Bone marrow (tissue), 2 donors: ENCODE measurements at places on chromosomes 1 and 21.

DNA sequence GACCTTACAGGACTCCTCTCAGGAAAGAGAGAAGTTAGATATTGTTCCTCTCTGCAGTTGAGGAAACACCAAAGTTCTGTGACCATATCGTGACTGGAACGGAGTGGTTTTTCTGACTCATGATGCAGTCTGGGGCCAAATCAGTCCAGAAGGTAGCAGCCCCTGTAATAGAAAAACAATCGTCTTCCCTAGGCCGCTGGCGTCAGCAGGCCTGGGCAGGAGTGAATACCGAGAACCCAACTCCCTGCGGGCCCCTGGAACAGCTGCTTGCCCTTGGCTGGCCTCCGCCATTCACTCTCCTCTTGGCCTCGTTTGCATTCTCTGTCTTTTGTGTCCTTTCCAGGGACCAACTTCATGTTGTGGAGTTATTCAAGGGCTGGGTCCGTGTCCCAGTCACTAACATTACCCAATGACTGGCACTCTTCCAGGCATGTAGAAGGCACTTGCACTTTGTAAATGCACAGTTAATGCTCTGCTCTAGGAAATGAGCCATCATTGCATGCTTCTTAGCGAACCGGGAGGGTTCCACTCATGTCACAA is 10.9 kb upstream of the CD101 start:
- DNase-seq = no peak

DNA sequence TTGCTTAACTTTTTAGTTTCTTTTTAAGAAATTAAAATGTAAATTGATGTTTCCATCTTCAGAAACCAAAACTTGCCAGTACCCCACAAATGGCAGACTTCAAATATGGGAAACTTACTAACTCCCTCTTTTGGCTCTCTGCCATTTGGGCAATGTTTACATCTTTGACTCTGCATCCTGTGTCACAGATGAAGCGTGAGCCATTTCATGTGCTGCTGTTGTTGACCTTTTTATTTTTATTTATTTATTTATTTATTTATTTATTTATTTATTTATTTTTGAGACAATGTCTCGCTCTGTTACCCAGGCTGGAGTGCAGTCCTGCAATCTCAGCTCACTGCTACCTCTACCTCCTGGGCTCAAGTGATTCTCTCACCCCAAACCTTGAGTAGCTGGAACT is 16.0 kb upstream of the COG2 start:
- no peak for DNase-seq

DNA sequence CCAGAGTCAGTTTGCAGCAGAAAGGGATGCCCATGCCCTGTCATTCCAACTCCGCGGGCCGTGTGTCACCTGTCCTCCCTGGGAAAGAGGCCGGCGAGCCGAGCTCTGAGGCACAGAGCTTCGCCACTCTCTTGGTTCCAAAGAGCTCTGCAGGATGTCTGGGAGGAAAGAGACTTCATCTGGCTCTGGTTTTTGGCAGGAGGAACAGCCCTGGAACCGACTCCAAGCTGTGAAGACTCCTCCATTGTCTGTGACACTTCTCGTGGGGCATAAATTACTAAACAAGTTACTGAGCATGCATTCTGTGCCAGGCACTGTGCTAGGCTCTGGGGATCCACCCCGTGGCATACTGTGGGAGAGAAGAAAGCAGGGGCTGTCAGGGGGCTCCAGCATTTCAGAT is 3.9 kb upstream of the FAM151A start:
- no peak for DNase-seq

GRCh38 chr1:216815260-216816131 is 92.3 kb upstream of the ESRRG start:
- DNase-seq = no peak

GRCh38 chr1:219746141-219746540 is 133.2 kb upstream of the ZC3H11B start:
- DNase-seq = no peak

DNA sequence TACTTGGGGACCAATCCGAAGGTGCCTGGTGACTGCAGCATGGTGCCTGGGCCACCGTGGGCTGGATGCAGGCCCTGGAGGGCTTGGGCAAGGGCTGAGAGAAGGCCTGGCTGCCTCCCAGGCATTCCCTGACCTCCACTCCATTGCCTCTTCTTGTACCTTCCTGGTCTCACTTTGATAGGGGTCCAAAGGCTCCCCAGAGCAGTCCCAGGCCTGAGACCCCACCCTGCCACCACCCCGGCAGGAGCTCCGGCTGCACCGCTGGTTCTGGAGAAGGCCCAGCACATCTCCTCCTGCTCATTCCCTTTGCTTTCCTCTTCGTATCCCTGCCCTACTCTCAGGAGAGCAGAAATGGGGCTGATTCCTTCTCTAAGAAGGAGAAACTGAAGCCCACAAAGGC is 133.3 kb upstream of the IPO9 start:
- no peak for DNase-seq

DNA sequence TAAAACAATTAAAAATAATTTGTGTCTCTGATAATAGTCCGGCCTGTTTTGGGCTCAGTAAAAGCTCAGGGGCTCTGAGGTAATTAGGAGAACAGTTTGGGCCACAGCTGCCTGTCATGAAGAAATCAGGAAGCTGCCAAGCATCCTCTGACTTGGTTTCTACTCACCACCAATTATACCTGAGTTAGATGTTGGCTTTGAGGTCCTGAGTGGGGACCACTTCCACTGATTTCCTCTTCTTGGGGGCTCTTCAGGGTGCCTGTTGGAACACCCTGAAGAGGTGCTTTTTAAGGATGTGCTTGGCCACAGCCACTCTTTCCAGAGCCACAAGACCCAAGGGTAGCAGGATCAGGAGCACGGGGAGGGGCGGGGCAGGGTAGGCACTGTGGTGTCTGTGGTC is 10.9 kb downstream of the SLC6A17 start:
- DNase-seq = no peak

DNA sequence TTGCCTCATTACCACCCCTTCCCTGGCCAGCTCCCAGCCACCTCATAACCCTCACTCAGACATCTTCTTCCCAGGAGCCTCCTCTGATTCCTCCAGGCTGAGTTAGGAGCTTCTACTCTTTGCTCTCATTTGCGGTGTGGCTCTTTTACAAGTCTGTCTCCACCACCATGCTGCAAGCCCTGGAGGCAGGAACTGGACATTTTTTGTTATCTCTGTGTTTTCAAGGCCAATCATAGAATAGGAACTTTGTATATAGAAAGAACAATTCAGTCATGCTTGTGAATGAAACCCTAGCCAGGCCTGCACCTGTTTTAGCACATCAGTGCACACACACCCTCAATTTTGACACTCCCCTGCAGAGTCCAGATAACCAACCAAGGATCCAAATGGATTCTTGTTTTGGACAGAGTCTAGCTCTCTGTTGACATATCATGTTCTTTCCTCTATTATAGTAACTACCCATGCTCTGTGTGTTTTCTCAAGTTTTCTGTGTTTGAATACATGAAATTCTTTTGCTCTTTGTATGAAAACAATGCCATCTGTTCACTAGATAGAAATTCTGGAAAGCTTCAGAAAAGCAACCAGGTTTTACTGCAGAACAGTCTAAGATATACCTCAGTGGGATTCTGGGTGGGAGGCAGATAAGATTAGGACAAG is 60.9 kb upstream of the ZNF648 start:
- no peak for DNase-seq

GRCh38 chr1:24045771-24046170 is 65.6 kb upstream of the SRSF10 start:
- DNase-seq = no peak

DNA sequence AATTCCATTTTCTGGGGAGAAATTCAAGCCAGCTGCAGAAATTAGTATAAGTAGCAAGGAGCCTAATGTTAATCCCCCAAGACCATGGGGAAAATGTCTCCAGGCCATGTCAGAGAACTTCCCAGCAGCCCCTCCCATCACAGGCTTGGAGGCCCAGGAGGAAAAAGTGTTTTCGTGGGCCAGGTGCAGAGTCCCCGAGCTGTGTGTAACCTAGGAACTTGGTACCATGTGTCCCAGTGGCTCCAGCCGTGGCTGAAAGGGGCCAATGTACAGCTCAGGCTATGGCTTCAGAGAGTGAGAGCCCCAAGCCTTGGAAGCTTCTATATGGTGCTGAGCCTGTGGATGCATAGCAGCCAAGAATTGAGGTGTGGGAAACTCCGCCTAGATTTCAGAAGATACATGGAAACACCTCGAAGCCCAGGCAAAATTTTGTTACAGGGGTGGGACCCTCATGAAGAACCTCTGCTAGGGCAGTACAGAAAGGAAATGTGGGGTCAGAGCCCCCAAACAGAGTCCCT is 286.3 kb downstream of the MATN1 start:
- DNase-seq = no peak
